A549 treated with DMSO at 1 μM for 4 hours (cell line): ENCODE measurements at places on chromosomes 1 and 21. TPM values are rescaled to one million over a fixed set of nuclear protein-coding genes. Genes with fewer than 3 reads are reported as not detected.

Gene PBX1
- 21.0 to 32.8 TPM (median 29.1 TPM) in 5 replicates for total RNA-seq

Gene CASQ2
- not detected in 5 replicates for total RNA-seq

Gene EXO1
- 23.9 to 35.9 TPM (median 31.0 TPM) in 5 replicates for total RNA-seq

Gene AADACL3
- total RNA-seq, result not detected in 5 replicates

Gene COL11A1
- total RNA-seq, result 1.9 to 4.7 TPM (median 2.7 TPM) in 5 replicates

Gene CLCA4
- total RNA-seq, result not detected in 5 replicates

Gene GPR25
- 0.11 TPM in 1 of 5 replicates, not detected in the others for total RNA-seq

Gene TCHH
- 0.17 to 0.28 TPM (median 0.24 TPM) in 5 replicates for total RNA-seq

Gene KIF2C
- 38.9 to 43.7 TPM (median 41.4 TPM) in 5 replicates for total RNA-seq

Gene TPTE
- not detected in 5 replicates for total RNA-seq

Gene GLIS1
- 0.03 to 0.06 TPM (median 0.04 TPM) in 3 of 5 replicates, not detected in the others for total RNA-seq

Gene USP33
- 14.8 to 24.3 TPM (median 21.5 TPM) in 5 replicates for total RNA-seq

Gene TNFRSF4
- 0.17 TPM in 1 of 5 replicates, not detected in the others for total RNA-seq
